ENCODE measurements at places on chromosomes 6 and 20.

DNA sequence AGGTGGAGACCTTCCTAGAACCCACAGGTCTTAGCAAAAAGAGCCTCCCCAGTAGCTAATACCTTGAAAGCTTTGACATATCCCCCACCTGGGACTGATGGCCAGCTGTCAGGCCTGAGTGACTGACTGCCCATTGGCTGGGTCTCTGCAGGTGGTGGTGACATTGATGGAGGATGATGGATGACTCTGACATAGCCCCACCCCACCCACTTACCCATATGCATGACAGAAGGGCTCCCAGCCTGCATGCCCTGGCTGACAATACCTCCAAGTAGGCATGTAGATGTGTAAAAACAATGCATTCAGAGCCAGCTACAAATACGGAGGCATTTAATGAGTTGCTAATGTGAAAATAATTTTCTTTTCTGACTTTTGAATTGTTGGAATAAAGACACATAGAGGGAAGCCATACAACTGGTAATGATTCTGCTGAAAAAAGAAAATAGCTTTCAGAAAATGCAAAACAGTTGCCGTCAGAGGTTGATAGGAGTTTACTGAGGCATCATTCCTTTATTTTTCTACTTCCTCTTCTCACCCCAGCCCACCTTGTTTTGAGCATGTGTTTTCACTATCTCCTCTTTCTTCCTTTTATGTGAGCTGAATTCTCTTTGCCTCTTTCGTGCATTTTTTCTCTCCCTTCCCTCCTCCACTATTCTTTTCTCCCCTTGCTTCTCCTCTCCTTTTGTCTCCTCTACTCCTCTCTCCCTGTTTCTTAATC lies 70.6 kb downstream of the OLIG3 start:
- DNase-seq, result no peak

DNA sequence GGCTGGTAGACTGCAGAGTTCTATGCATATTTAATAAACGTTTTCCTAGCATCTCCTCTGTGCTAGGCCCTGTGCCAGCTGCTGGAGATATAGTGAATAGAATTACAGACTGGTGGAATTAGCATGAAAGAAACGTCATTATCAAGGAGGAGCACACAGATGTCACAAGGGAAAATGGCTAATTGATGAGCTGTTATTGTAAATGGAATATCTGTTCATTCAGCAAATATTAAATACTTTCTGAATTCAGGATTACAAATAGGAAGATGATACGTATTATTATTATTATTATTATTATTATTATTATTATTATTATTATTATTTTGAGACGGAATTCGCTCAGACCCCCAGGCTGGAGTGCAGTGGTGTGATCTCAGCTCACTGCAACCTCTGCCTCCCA lies 1.2 kb downstream of the AAR2 start:
- DNase-seq, result no peak

- no peak for DNase-seq
Measured at GRCh38 chr6:117739869-117740268, 64.6 kb downstream of the NUS1 start.

- no peak for DNase-seq
Measured at GRCh38 chr6:25312703-25313102, 33.5 kb downstream of the CARMIL1 start.

DNA sequence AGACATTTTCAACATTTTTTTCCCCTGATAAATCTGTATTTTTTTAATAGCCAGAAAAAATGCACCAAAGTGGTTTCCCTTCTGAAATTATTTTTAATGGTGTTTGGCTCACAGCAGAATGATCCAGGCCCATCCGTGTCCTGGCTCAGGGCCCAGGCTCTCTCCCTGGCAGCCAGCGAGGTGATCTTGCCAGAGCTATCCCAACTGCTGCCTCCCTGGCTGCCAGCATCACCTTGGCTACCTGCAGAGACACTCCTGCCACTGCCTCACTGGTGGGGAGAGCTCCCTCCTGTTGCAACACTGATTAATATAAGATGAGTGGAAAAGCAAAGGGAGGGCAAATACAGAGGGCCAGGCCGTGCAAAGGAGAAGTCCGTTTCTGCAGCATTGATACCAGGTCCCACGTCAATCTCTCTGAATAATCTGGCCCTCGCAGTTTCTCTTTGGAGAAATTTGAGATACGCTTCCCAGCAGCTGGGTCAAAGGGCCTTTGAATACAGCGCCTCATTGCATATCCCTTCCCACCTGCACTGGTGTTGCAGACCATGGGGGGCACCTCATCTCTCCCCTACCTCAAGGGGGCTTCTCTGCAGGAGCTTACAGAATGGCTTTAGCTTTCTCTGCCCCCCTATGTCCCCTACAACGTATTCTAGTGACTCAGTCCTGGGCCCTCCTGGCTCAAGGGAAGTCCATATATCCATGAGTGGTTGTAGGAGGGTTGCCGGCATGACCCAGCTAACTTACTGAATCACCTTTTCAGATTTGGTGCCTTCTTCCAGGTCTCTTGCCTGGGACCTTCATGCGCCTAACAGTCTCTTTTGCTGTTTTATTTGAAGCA lies 12.8 kb upstream of the DSTN start:
- no peak for DNase-seq

- DNase-seq, result no peak
Measured at GRCh38 chr6:18209539-18210197, 54.4 kb downstream of the KDM1B start.

DNA sequence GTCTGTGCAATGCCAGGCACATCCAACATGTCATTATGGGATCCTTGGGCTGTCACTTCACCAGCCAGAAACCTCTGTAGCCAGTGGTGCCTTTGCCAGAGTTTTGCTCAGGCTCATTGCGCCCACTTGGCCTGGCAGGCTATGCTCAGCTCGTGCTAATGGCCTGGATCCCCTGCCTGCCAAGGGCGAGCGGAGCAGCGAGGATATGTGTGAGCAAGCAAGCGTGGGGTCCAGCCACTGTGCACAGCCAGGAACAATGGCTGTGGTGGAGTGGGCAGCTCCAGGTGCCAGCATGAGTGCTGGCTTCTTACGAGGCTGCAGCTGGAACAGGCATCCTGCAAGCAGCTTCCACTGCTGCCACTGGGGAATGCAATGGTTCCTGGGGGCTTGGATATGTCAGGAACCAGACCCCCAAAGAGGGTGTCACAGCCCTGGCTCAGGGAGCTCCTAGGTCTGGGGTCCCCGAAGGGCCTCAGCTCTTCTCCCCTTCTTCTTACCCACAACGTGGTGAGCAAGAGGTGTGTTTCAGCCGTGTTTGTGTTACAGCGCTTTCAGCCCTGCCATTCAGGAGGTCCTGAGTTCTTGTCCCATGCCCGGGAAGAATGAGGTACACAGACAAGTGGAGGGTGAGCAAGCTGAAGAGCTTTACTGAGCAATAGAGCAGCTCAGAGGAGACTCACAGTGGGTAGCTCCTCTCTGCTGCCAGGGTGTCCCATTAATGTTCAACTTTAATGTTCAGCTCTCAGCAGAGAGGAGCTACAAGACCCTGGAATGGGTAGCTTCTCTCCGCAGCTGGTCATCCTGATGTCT lies 22.3 kb upstream of the TOP1 start:
- DNase-seq, result no peak

DNA sequence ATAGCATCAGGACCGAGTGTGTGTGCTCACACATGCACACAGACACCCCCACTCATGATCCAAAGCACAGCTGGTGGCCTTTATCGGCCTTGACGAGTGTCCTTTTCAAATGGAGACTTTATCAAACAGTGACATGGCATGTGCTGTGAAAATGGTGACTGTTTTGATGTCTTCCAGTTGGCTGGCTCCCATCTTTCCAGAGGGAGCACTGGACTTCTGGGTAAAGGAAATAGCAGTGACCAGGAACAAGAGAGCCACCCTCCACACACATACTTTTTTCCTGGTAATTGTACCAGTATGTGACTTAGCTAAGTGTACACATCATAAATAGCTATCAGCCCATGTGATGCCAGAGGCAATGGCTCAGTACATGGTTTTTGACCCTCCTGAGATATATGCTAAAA lies 52.7 kb downstream of the ZDHHC14 start:
- no peak for DNase-seq

DNA sequence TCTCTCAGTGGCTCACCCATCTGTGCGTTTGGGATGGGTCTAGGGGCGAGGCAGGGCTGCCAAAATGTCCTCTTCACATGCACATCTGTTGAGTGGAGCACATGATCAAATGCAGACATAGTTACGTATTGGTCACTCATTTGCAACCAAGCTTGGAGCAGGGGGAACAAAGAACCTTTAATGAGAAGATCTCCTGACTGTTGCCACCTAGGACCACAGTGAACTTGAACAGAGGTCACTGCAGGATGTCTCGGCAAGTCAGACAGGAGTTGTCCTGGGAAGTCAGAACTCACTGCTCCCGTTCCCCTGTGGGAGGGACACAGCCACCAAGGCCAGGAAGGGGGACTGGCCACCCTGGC lies 73.4 kb downstream of the SSR1 start:
- DNase-seq, result no peak

GRCh38 chr20:17704589-17705317 lies 5.0 kb downstream of the BANF2 start:
- no peak for DNase-seq

DNA sequence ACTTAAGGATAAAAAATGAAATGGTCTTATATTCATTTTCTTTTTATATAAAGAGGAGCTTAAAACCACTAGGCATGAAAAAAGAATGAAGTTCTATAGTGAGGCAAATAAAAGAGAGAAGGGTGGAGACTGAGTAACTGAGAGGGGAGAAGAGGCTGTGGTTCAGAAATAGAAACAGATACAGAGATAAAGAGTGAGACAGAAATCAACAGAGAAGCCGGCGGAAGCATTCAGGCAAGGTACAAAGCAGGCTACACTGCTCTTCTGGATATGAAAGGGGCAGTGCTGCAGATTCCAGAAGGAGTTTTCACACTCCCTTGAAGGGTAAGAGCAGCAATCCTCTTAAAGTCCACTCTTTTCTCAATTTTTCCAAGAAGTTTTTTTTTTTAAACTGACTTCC lies 29.9 kb downstream of the NFATC2 start:
- DNase-seq, result no peak

- no peak for DNase-seq
Measured at GRCh38 chr20:15056246-15056645, 718.8 kb upstream of the FLRT3 start.

- no peak for DNase-seq
Measured at GRCh38 chr6:57162516-57162915, 9.6 kb upstream of the BAG2 start.

DNA sequence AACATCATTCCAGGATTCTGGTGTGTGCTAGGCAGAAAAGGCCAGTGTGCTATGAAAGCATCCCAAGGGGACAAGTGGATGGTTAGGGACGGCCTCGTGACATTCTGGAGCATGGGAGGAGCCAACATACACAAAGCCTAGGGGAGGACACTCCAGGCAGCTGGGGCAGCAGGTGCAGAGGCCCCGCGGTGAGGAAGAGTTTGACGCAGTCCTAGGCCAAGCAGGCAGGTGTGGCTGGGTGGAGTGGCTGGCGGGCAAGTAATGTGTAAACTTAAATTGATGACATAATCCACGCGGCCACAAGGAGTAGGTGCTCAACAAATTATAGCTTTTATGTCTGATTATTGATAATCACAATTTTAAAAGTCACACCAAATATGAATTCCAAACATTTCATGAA lies 93.6 kb downstream of the TMEM242 start:
- no peak for DNase-seq

DNA sequence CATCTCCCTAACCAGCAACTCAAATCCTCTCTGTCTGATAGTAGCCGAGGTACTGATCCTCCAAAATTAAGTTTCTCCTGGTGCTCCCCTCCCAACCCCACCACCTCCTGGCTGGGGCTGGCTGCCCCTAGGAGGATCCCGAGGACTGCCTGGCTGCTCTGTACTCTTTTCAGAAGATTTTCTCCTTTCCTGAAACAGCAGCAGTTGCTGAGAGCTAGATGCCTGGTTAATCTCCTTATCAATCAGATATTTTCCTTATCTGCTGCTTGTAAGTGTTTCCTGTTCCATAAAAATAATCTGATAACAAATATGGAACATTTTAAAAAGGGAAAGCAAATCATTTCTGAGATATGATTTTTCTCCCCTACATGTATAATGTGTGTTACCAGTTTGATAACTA lies 52.8 kb downstream of the ZMYND8 start:
- DNase-seq, result no peak

DNA sequence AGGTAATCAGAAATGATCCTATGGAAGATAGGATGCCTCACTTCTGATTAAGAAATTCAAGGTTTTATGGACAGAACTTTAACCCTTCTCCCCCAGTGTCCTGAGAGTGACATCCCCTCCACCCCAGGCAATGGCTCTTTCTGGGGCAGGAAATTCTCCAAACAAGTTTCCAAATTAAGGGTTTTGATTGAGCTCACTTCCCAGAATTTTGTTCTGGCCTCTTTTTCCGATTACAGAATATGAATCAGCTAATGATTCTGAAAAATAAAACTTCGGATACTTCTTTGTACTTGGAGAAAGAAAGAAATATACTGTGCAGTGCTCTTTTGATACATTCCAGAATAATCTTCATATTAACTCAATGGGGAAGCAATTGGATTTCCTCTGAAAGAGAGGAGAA lies 32.8 kb upstream of the TASP1 start:
- no peak for DNase-seq

GRCh38 chr6:129593233-129593564 lies 116.8 kb downstream of the ARHGAP18 start:
- DNase-seq, result no peak

DNA sequence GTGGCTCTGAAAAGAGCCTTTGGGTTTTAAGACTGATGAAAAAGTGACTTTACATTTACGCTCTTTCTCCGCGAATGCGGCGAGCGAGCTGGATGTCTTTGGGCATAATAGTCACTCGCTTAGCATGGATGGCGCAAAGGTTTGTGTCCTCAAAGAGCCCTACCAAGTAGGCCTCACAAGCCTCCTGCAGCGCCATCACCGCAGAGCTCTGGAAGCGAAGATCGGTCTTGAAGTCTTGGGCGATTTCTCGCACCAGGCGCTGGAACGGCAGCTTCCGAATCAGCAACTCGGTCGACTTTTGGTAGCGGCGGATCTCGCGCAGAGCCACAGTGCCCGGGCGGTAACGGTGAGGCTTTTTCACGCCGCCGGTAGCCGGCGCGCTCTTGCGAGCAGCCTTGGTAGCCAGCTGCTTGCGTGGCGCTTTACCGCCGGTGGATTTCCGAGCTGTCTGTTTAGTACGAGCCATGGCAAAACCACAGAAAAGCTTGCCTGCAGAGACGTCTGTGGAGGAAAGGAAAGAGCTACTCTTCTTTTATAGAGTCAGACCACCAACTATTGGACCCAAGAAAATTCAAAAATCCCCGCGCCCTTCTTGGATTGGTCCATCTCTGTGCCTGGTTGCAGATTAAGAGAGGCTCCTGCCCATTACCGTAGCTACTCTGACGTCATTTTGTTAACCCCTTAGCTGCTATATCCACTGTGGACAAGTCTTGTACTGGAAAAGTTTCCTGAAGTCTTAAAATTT lies 55.5 kb upstream of the HFE start:
- peak; percentile 63 for DNase-seq

DNA sequence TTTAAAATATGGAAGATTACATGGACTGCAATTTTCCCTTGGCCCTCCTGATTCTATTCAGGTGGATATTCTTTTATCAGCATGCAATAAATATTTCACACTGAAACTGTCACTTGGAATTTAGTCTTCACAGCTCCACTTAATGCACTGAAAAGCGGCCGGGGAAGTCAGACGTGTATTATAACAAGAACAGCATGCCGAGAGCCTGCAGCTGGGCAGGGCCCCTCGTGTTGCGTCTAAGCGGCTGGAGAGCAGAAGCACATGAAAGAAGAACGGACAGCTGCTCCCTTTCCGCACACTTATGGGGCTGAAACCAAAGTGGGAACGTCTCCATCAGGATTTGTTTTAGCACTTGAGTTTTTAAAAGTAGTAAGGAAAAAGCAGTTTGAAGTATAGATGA lies 57.2 kb downstream of the LYRM4 start:
- DNase-seq, result no peak
